ENCODE measurements at places on chromosomes 1 and 21.

- no peak for DNase-seq
Observed at GRCh38 chr1:113784104-113784779, 25.0 kb upstream of the PHTF1 start.

DNA sequence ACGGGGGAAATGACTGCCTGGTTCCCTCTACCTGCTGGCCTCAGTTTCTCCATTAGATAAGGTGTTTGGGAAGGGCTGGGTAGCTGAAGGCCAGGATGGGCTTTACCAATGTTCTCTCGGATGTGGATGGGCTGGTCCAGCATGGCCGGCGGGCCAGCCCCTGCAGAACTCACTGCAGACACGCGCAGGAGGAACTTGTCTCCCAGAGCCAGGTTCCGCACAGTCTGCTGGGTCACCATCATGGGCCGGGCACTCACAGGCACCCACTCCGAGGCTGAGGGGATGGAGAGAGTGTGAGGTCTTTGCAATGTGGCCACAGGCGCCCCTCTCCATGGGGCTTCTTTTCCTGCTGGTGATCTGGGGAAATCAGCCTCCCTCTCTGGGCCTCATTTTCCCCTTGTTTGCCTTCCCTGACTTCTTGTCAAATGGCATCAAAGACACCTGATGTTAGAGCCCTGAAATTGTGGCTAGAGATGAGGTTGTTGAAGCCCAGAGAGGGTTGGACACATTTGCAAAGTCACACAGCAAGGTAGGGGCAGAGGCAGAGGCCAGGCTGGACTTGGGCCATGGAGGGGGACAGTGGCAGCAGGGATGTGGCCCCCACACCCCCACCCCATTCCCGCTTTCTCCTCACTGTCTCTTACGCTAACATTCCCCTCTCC is 1.2 kb downstream of the MYBPH start:
- DNase-seq, result no peak

- no peak for DNase-seq
Observed at GRCh38 chr1:157106813-157107189, 7.2 kb upstream of the ETV3L start.

GRCh38 chr1:99755664-99756063 is 10.8 kb downstream of the FRRS1 start:
- no peak for DNase-seq

All from SIG-M5 (cell line).